ENCODE measurements at places on chromosomes 5 and 9.

DNA sequence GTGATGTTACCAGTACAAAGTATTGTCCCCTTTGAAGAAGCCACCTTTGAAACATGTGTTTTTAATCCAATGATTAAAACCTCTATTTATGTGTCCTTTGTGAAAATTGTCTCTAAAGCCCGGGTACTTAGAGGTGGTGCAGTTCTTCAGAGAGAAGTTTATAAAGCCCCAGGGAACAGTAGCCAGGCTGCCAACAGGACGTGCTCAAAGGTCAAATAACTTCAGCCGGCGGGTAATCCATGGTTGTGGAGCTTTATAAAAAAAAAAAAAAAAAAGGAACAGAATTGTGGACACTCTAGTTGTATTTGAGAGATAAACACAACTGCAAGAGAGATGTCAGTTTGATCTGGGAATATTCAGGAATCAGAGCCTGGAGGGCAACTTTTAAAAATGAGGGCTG, 57.9 kb upstream of the CTNND2 start:
- DNase-seq: no peak

DNA sequence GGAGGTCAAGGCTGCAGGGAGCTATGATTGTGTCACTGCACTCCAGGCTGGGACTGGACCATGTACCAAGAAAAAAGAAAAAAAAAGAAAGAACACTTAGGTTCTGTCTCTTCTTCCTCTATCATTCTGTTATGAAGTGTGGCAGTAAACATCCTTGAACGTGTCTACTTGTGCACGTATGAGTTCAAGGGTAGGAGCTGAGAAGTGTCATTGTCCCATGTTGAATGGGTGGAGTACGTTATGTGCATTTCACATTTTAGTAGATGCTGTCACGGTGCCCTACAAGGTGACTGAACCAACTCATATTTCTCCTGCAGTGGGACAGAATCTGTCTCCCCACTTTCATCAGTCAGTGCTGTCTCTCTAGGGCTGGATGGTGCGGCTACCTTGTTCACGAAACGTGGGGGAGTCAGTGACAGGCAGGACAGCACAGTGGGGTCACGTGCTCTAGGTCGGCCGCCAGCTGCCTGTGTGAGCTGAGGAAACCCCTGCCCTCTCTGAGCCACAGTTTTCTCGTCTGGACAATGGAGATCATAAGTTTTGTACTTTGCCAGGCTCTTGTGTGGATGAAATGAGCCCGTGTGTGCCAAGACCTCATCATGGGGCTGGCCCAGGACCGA, 47.2 kb downstream of the GTF3C4 start:
- DNase-seq: no peak

DNA sequence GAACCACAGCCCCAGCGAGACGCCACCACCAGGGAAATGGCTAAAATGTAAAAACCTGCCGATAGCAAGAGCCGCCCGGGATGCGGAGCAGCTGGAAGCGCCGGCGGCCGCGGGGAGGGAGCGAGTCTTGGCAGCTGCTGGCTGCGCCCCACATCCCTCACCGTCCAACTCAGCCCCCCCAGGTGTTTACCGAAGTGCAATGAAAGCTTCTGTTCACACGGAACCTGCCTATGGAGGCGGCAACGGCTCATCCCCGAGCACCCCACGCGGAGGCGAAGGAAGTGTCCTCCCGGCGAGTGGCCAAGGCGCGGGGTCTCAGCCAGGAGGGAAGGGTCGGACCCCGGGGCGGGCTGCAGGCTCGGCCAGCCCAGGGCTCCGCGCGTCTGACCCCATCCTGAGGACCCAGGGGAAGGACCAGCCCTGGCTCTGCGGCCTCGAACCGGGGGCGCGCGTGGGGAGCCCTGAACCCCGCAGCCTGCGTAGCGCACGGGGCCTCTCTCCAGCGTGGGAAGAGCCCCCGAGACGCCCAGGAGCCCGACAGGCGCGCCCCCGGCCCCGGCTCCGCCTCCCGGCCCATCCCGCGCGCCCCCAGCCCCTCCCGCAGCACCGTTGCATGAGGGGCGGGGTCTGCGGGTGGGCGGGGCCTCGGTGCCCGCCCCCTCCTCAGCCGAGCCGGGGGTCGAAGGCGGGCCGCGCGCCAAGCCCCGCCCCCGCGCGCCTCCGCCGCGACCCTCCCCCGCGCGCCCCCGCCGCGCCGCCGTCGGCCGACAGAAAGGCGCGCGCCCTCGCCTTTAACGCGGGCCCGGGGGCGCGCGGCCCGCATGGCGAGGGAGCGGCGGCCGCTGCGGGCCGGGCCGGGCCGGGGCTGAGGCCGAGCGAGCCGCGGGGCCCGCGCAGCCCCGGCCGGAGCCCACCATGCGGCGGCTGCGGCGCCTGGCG, at the start of gene DIPK1B:
Gene DIPK1B, plus strand, starts transcription at position 822 of the 939 bp plus-strand sequence. Its CDS starts 94 bp downstream, at position 916.
- DNase-seq: no peak

DNA sequence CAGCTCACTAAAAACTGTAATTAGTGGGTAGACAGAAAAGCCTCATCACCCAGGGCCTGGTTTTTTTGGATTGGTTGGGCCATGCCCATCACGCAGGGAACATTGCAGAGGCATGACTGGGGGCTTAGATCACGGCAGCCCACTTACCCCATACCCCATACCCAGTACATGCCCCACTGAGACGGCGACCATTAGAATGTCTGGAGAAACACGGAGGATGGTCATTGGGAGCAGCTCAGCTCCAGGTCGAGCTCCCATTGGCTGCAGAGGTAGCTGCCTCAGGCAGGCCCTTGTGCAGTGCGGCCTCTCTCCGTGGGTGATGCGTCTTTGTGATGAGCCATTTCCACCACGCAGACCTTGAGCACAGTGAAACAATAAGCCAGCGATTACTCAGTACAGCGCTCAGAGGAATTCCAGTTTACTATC, 204.0 kb downstream of the GADD45G start:
- no peak for DNase-seq

GRCh38 chr5:89324990-89325389, 442.0 kb upstream of the MEF2C start:
- no peak for DNase-seq

DNA sequence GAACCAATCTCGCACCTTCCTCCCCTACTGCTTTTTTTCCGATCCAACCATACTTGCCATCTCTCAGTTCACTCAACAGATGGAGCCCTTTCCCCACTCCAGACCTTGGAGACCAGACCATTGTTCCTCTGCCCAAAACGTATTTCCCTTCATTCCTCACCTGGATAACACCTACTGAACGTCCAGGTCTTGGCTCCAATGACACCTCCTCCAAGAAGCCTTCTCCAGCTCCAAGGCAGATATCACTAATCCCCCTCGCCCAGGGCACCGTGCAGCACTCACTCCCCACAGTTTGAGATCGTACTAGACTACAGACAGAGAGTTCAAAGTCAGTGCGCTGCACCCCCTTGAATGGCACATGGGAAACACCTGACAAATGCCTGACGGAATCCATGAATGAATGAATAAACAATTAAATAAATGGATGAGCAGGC, 47.1 kb upstream of the AKNA start:
- DNase-seq: no peak

- DNase-seq: no peak
Observed at GRCh38 chr5:150428106-150428876, 15.6 kb upstream of the CD74 start.

- no peak for DNase-seq
Observed at GRCh38 chr5:174664180-174664850, 60.1 kb upstream of the MSX2 start.

GRCh38 chr9:94622087-94622800, 17.1 kb downstream of the FBP1 start:
- DNase-seq: no peak

DNA sequence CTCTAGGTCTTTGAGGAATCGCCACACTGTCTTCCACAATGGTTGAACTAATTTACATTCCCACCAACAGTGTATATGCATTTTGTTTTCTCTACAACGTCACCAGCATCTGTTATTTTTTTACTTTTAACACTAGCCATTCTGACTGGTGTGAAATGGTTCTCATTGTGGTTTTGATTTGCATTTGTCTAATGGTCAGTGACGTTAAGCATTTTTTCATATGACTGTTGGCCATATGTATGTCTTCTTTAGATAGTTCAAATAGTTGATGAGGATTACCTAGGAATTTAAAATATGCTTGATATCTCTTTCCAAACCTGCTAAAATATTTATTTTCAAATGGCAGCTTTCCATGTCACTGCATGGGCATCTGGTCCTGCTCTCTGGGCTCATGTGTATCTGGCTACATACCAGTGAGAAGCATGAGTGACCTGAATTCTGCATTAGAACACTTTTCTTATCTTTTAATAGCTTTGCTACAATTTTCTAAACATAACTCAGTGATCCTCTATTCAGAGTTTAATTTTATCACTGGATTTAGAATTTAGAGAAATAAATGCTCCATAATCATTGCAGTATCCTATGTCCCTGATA, 95.8 kb upstream of the ADAMTS16 start:
- no peak for DNase-seq
